ENCODE measurements at places on chromosomes 12 and 14. TPM values are rescaled to one million over a fixed set of nuclear protein-coding genes. Genes with fewer than 3 reads are reported as not detected.

DNA sequence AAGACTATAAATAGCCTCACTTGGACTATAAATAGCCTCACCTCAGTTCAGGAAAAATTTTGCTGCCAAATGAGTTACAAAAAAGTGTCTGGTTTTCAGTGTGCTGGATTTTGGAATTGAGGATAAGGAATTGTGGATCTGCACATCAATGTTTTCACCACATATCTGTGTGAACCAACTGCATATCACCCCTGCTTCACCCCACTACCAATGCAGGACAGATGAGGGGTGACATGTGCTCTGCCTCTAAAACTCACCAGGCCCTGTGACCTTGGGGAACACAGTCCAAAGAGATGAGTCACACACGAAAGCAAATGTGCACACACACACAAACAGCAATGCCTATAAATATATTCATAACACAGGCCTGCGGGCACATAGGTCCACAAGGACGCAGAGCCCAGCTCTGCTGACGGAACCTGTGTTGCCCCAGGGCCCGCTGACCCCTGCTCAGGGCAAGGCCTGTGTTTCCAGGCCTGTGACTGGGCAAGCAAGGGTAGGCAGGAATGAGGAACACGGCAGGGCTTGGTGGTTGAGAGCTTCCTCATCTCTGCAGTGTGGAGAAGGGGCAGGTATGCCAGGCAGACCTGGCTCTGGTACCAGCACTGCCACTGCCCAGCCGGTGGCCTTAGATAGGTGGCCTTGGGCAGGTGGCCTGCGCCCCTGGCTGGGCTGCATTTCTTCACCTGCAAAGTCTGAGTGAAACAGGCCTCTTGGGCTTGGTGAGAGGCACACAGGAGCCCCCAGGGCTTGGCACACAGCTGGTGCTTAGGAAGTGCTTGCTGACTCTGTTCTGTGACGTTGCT lies 82.4 kb downstream of the ARL6IP4 start:
- DNase-seq: peak; percentile 88

ACOT6 gene
- under 0.01 TPM for total RNA-seq

DNA sequence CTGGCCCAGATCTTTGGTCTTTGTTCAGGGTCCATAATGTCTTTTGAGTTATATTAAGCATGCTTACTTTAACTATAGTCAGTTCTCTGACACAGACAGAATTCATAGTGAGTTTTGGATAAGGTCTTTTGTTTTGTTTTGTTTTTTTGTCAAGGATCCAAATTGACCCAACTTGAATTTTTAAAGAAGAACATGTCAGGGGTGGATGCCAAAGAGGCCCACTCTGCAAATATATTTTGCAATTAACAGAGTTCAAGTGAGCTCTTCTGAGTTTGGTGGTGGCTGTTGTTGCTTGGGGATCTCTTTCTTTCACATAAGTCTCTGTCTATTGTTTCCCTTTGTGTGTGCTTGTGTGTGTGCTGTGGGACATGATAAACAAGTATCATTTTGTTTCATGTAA lies 34.4 kb upstream of the PMCH start:
- DNase-seq: no peak

SLC6A12 gene
- total RNA-seq: not detected

SVOP gene
- not detected for total RNA-seq

GRCh38 chr12:48985475-48985897 lies 7.4 kb downstream of the WNT1 start:
- DNase-seq: no peak

RTL1 gene
- total RNA-seq: not detected

DNA sequence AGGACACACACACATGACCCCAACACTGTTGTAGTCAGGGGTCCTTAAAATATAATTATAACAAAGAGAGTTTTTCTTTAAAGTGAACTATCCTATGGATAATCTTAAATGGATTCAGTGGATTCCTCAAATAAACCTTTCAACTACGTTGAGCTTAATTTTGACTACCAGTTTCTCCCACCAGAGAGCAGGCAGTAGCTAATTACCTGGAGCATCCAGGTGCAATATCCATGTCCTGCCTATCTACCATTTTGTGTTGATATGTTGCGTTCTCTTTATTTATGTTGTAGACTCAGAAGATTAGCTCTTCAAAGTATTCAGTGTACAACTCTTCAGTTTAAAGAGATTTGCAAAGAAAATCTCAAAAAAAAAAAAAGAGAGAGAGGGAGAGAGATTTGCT lies 127.2 kb upstream of the GZMB start:
- no peak for DNase-seq

DNA sequence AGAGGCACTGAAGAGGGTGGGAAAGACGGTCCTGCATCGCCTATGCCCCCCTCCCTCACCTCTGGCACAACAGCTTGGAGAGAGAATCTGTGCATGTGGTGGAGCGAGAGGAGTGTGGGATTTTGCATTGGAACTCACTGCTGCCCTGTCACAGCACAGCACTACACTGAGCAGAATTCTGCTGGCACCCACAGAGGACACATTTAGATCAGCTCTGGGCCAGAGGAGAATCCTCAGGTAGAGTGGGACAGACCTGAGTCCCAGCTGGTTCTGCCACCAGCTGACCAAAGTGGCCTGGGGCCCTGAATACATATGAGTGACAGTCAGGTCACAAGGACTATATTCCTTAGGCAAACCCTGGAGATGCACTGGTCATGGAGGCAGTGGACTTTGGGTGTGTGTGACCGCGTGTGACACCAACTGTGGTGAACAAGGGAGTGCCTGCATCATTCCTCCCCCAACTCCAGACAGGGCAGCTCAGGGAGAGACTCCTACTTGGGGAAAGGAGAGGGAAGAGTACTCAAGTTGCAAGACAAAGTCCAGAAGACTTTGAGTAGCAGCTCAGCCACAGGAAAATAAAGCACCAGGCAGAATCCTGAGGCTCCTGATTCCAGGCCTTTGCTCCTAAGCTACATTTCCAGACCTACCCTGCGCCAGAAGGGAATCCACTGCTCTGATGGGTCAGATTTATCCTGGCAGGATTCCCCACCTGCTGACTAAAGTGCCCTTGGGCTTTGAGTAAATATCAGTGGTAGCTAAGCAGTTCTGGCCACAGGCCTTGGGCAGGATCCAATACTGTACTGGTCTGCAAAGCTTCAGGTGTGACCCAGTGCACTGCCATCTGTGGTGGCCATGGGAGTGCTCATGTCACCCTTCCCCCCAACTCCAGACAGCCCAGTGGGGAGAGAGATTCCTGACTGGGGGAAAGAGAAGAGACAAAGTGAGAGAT lies 10.6 kb upstream of the ACOT1 start:
- DNase-seq: no peak

KRT6B gene
- total RNA-seq: not detected

DNA sequence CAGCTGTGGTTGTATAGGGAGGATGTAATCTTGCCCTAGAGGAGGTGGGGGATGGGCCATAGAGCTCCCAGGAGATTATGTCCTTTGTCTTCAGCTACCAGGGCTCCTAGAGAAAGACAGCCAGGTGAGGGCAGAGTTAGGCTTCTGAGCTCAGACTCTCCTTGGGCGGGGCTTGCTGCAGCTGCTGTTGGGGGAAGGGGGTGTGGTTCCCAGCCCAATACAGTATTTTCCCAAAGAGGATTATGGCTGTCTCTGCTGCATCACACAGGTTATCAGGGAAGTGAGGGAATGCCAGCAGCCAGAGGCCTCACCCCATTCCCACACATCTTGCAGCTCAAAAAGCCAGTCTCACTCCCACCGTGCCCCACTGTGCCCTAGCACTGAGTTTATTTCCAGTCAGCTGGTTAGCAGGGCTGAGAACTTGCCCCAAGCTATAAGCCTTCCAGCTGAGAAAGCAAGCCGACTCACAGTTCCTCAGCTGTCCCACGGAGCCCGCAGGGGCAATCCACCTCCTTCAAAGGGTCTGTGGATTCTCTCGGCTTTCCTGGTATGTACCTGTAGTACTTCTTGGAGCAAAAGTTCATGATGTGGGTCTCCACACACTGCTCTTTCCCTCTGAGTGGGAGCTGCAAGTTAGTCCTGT lies 217.3 kb upstream of the CPNE8 start:
- DNase-seq: no peak

MYO1H gene
- total RNA-seq: not detected

DNA sequence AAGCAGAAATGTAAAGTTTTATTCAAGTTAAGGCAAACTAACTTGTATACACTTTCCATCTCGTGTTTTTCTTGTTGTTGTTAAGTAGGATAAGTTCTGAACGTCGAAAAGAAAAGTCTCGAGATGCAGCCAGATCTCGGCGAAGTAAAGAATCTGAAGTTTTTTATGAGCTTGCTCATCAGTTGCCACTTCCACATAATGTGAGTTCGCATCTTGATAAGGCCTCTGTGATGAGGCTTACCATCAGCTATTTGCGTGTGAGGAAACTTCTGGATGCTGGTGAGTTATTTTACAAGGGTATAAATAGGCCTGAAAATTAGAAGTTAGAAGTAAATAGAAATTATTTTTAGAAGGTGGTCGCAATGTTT lies 25.0 kb downstream of the HIF1A start:
- DNase-seq: peak; percentile 85

DNA sequence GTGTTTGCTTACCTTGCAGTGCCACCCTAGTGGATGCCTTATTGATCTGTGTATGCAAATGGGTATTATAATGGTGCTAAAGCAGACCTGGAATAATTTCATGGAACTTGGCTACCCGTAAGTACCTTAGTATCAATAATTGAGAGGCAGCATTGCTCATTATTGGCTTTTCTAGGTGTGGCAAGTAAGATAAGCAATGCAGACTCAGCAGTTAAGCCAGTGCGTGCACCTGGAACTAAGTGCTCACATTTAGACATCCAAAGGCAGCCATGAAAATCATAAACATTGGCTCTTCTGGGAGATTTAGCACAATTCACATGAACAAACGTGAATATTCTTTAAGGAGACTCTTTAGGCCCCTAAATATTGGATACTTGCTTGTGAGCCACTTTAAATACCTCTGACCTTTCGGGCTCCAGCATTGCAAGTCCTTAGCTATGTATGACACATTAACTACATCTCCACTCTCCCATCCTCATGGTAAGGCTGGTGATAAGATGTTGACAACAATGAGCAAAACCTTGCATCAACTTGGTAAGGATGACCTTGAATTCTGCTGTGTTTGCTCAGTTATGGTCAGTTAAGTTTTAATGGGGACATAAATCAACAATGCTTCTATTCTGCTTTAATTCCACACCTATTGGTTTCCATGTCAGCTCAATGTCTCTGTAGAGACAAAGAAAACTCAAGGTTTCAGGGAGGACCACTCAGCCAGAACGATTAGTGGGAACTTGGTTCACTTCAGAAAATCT lies 112.0 kb downstream of the SLC5A8 start:
- no peak for DNase-seq

GRCh38 chr12:77406219-77406905 lies 341.0 kb upstream of the E2F7 start:
- DNase-seq: no peak

CLEC14A gene
- 2.3 TPM for total RNA-seq

GRCh38 chr14:51824191-51824590 lies 36.2 kb upstream of the GNG2 start:
- no peak for DNase-seq

PROX2 gene
- under 0.01 TPM for total RNA-seq

PRB2 gene
- not detected for total RNA-seq

OTUB2 gene
- total RNA-seq: 0.97 TPM

NANOG gene
- not detected for total RNA-seq

TEX22 gene
- total RNA-seq: 0.32 TPM

GALNT8 gene
- under 0.01 TPM for total RNA-seq

TAS2R10 gene
- total RNA-seq: 0.86 TPM

DNA sequence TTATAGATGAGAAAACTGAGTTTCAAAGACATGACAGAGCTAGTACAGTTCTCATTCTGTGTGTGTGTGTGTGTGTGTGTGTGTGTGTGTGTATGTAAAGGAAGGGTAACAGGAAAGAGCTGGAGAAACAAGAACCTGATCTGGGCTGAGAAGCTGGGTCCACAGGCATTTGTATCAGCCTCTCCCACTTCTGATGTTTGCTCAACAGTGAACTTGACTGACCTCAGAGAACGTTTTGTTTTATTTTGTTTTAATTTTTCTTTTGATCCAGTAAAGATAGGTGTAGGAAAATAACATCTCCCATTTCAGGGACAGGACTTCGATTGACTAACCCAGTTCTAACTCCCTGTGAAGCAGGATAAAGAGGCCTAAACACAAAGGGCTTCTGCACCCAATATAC lies 85.4 kb downstream of the STXBP6 start:
- DNase-seq: peak; percentile 53

DNA sequence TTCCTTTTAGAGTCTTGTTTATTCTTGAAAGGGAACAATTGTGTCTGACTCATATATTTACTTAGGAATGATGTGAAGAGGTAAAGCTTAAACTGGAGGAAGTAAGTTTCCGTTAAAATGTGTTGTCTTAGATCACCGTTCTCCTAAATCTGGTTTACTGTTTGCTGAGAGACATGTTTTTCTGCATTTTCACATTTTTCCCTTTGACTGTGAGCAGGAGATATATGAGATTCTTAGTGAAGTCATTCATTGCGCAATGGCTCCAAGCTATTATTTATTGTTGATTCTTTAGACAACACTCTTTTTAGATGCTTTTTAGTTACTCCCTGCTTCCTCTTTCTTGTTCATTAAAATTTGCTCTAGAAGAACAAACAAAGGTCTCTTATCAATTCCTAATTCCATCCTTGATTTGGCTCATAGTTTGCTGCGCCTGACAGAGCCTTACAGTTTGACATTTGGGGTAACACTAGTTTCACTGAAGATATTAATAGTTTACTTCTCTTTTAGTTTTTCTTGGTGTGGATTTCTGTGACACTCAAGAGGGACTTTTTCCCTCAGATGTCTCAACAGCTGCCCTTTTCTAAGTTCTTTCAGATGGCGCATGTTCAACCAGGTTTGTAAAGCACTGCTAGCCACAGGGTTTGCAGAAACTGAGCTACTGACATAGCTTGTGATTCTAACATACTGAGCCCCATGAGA lies 11.4 kb downstream of the CLECL1 start:
- DNase-seq: peak; percentile 86

- DNase-seq: peak; percentile 98
Measured at GRCh38 chr12:93570552-93571364, 1.7 kb upstream of the SOCS2 start.

DNA sequence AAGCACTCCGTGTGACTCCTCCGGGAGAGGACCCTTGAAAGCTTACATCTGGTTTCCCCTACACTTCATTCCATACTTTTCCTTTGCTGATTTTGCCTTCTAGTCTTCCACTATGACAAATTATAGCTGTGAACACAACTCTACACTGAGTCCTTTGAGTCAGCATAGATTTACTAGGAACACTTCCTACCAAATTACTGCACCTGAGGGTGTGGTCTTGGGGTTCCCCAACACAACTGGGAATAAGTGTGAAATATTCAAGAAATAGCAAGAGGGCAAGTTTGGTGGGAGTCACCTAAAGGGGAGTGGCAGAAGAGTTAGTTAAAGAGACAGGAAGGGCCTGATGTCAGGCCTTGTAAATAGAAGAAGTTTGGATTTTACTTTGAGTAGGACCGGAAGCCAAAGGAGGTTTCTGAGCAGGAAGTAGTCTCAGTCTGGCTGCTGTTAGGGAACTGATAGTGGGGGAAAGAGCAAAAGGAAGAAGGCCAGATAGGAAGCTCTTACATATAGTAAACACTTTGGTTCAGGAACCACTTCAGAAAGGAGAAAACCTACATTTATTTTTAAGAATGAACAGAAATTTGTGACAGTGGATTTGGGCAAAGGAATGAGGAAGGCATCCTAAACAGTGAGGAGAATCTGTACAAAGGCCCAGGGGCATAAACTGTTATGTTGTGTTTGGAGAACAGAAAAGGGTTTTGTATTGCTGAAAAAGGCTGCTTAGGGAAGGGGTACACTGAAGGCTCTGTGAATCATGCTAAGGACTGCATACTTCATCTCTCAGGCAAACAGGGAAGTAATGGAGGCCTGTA lies 14.2 kb downstream of the SEL1L start:
- peak; percentile 20 for DNase-seq

BCL2L2 gene
- 20.7 TPM for total RNA-seq

GRCh38 chr14:79573486-79573885 lies 637.8 kb downstream of the DIO2 start:
- peak; percentile 37 for DNase-seq

- peak; percentile 50 for DNase-seq
Measured at GRCh38 chr14:73462815-73463214, 4.5 kb upstream of the NUMB start.
